Stromal cell of bone marrow (primary cell): ENCODE measurements at places on chromosomes 2 and 18.
A peak's percentile ranks its signal among the peaks of the same experiment; 100 is the strongest.

- no peak for DNase-seq
Measured at GRCh38 chr18:50429207-50429948, 54.5 kb downstream of the SKA1 start.

DNA sequence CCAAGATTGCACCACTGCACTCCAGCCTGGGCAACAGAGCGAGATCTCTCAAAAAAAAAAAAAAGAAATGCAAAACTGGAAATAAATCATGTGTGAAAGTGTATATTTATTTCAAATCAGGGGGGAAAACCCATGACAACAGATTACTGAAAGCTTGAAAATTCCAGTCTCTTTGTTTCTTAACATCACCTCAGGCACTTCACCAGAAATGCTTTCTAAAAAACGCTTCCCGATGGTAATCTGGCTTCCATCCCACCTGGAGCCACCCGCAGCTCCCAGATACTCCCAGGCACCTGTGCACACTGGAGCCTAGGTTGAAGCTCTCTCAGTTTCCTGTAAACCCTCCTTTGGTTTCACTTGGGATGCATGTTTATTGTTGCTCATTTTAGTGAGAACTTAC is 7.2 kb upstream of the ITGB6 start:
- DNase-seq = no peak

- no peak for DNase-seq
Measured at GRCh38 chr2:6723865-6724604, 141.7 kb downstream of the CMPK2 start.

GRCh38 chr2:192126426-192126825 is 68.3 kb downstream of the TMEFF2 start:
- no peak for DNase-seq

GRCh38 chr2:191171286-191171685 is 20.5 kb upstream of the STAT4 start:
- no peak for DNase-seq

DNA sequence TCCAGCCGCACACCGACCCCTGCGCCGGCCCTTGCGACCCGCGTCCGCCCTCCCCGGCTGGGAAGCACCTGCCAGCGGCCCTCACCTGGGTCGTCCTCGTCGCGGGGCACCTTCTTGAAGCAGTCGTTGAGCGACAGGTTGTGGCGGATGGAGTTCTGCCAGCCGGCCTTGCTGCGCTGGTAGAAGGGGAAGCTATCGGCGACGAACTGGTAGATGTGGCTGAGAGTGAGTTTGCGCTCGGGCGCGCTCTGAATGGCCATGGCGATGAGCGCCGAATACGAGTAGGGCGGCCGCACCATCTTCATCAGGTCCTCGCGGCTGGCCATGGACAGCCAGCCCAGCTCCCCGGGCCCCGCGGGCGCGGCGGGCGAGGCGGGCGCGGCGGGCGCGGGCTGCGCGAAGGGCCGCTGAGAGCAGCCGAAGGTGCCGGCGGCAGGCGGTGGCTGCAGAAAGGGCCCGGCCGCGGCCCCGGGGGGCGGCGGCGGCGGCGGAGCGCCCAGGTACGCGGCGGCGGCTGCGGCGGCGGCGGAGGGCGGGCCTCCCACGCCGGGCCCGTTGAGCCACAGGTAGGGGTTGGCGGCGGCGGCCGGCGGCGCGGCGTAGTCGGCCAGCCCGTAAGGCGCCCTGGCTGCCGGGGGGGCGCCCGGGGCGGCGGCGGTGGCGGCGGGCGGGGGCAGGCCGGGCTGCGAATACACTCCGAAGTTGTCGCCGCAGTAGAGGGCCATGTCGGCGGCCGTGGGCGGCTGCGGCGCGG is 505 bp downstream of the FOXI3 start:
- DNase-seq = no peak

DNA sequence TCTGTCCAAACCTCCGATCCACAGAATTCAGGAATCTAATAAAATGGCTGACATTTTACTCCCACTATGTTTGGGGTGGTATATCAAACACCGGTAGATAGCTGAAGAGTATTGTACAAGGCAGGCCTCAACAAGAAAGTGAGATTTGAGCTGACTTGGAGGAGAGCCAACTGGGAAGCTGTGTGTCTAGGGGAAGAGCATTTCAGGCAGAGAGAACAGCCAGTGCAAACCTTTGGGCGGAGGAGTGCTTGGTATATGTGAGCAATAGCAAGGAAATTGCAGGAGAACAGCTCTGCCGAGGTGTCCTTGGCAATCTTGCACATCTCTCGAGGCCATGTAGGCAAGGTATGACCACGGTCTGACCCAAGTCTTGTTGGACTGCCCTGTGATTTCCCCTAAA is 1.8 kb upstream of the MERTK start:
- DNase-seq = no peak

DNA sequence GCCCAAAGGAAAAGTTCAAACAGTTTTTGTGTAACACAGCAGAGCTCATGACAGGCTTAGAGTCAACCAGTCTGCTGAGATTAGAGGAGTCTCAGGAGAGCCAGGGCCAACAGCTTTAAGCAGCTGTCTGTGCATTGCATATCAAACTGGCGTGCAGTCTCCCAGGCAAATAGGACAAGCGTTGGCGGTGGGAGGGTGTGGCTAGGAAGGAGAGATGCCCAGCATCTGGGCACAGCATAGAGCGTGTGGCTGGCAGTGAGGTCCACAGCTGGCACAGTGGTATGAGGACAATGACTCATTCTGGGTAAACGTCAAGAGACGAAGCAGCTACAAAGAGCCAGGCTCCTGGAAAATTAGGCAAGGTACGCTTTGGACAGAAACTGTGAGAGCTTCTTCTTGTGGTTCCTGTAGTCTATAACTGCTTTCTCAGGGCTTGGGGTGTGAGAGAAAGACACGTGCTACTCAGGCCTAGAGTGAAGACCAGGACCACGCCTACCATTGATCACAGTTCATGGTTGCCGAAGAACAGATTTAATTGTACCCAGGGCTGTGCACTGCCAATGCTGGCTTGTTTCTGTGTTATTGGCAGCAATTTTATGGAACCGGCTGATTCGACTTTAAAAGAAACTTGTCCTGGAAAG is 14.8 kb downstream of the ZAP70 start:
- no peak for DNase-seq

DNA sequence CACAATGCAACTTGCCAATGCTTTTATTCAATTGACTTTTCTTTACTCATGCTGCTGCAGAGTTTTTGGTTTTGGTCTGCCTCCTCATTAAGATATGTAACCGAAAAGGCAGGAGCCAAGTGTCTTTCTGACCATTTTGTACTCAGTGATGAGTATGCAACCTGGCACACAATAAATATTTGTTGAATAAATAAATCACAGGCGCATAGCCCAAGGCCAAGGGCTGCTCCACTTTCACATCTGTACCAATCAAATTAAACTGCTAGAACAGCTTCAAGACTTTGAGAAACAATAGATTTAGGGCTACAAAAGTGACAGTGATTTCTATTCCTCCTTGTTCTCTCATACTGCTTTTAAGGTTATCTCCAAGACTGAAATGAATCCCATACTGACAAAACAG is 828.2 kb downstream of the RNF144A start:
- DNase-seq = no peak

- DNase-seq = no peak
Measured at GRCh38 chr2:19810637-19811036, 91.1 kb downstream of the TTC32 start.

DNA sequence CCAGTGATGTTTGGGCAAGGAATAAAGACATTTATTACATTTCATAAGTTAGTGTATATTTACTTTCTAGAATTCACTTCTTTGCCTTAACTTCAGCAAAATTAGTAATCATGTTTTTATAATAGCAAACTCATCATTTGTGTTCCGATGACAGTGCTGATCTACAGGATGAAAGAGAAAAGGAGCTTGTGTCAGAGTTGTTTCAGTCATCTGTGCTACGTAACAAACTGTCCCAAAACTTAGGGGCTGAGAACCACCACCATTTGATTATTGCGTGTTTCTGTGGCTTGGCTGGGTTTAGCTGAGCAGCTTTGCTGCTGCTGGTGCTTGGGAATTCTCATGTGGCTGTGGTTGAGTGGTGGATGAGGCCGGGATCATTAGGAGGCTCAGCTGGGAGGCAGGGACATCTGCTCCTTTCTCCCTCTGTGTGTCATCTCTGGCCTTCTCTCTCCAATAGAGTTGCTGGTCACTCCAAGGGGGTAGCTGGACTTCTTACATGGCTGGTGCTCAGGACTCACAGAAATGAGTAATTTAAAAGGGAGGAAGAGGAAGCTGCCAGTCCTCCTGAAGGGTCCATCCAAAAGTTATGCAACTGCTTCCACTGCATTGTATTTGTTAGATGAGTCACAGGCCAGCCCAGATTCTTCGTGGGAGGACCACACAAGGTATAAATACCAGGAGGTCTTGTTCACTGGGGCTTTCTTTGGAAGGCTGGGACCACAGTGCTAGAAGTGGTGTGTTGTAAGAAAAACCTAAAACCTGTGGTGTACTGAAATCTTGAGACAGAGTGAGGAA is 43.4 kb upstream of the HAAO start:
- DNase-seq = peak; percentile 95

DNA sequence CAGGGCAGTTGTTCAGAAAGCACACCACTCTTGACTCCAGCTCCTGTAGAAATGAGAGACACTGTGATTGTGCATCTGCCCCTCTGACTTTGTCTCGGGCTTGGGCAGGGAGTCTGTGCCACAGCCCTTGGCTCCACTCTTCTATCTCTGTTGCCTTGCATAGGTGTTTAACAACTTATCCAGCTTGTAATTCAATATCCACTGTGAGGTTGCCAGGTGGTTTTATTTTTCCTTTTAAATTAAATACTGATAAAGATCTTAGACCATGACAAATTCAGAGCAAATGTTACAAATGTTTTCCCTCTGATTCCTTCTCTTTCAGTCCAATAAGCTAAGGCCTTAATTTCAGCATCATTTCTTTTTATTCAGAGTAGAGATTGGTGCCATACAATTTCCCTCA is 421.7 kb downstream of the STK39 start:
- no peak for DNase-seq

DNA sequence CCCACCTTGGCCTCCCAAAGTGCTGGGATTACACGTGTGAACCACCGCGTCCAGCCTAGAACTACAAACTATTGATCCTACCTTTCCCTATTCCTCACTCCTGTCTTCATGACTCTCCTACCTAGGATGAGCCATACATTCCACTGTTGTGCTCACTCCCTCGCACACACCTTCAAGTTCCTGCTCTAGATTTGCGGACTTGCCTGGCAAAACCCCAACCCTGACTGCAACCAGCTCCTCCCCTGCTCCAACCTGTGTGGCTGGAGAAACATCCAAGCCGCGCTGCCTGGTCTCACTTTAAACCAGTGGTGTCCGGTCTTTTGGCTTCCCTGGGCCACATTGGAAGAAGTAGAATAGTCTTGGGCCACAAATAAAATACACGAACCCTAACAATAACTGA is 5.0 kb upstream of the DNPEP start:
- no peak for DNase-seq

GRCh38 chr2:137221797-137222492 is 456.6 kb downstream of the THSD7B start:
- DNase-seq = no peak

GRCh38 chr2:43848214-43848613 is 9.4 kb downstream of the ABCG8 start:
- DNase-seq = no peak

- DNase-seq = no peak
Measured at GRCh38 chr2:1907291-1907690, 163.0 kb upstream of the PXDN start.

DNA sequence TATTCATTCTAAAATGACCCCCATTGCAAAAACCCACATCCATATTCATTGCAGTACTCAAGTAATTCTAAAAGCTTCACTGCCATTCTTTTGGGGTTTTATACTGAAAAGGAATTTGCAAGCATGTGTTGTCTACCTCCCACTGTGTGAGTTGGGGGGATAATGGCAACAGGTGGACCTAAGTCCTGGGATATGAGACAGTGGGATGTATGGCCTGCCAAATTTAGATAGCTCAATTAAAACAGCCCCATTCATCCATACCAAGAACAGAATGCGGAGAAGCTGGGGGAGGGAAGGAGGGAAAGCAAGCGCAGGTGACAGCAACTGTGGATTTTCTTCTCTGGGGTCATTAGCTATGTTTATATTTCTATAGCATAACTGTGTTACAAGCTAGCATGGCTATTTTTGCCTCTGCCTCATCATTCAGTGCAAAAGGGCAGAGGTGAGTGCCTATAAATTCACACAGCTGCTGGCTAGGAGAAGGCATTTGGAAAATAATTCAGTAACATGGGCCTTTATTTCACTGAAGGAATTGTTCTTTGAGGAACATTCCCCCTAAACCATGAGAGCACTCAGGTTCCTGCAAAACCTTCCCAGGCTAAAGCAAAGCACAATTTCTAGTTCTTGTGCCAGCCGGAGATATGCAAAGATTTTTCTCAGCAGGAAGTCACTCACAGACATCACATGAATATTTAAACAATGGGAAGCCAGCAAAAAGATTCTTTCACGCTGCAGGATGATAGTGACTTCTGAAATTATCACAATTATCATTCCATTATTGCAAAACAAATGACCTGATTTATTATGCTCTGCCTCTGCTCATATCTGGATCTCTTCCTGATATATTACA is 393.9 kb upstream of the ACVR2A start:
- DNase-seq = no peak

DNA sequence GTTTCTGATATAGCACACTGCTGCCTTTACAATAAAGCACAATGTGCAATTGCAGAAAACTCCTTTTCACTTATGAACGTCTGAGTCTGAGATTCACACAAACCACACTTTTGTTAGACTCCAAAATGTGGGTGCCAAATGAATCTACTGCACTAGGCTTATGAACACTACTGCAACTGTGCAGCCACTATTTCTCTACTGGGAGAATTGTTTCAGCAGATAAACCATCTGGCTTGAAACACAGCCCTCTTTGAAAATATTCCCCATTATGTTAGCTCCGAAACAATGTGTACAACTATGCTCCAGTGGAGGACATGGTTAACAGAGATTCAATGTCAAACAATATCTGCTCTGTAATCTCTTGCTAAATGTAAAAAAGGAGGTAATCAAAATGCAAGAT is 188.7 kb upstream of the ZEB2 start:
- DNase-seq = no peak

- no peak for DNase-seq
Measured at GRCh38 chr18:48459016-48459415, 49.8 kb upstream of the ZBTB7C start.

DNA sequence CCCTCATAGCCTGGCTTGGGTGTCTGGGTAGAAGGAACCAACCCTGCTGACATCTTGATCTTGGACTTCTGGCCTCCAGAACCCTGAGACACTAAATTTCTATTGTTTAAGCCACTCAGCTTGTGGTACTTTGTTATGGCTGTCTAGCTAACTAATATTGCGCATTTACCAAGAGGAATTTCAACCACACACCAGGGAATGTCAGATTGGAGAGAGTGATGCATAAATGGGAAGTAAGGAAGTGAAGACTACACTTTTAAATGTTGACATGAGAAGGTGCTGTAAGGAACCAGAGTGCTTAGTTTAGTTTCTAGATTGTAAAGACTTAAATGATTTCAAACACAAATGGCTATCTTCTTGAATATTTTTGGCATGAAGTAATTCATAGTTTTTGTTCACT is 98.9 kb upstream of the ITGB6 start:
- DNase-seq = no peak

GRCh38 chr2:108909275-108909823 is 79.7 kb downstream of the EDAR start:
- no peak for DNase-seq

GRCh38 chr18:60215432-60215831 is 157.1 kb downstream of the MC4R start:
- no peak for DNase-seq
